NCI-H510A (cell line): ENCODE measurements at places on chromosomes 2 and 18.

- DNase-seq, result no peak
These were observed 321.5 kb upstream of the NT5C1B start for GRCh38 chr2:18910843-18911242.

DNA sequence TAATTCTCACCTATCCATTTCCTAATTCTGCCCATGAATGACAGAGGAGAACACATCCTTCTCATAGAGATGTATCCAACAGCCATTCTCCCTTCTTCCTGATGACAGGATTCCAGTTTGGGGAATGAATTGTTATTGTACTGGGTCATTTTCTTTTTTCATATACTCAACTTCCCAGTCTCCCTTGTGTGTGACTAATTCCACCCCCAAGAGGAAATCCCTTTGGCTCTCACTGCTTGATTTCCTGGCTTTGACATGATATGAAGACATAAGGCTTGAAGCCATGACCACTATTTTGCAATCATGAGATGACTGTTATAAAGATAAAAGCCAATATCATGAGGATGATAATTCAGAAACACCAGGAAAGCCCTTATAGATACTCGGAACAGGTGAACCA is 384.7 kb upstream of the ACVR2A start:
- DNase-seq, result no peak

GRCh38 chr2:16607301-16607700 is 58.3 kb downstream of the CYRIA start:
- no peak for DNase-seq

- DNase-seq, result no peak
These were observed 555.0 kb upstream of the TMEFF2 start for GRCh38 chr2:192749611-192750200.

- no peak for DNase-seq
These were observed 933.6 kb upstream of the FANCL start for GRCh38 chr2:59174536-59175243.

GRCh38 chr2:10909050-10909995 is 2.4 kb upstream of the KCNF1 start:
- no peak for DNase-seq

DNA sequence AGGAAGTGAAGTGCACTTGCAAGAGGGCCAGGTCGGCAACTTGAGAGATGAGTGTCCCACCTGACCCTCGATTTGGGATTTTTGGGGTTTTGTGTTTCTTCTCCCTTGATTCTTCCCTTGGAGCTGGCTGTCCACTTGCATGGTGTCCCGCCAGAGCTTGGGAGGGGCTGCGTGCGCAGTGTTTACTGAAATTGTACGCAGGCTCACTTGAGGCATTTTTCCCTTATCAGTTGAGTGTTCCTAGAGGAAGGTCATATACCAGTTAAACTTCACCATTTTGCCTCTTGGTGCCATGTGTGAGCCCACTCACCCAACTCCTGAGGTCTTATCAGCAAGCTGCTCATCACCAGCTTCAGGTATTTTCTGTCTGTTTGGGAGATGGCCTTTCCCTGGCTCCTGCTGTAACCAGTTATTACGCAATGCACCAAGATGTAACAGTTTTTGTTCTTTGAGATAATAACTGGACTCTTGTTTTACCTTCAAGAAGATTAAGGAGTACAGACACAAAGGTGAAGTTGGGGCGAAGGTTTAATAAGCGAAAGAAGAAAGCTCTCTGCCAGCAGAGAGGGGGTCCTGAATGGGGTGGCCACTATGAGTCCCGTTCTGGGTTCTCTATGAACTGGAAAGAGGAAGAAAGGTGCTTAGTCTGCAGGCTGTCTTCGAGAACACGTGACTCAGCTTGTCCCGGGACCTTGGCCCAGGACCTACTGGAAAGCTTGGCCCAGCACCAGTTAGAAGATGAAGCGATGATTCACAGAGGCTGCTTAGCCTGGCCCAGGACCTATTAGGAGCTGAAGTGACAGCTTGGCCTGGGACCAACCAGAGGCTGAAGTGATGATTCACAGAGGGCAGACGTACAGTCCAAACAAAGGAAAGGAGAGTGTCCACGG is 21.5 kb upstream of the TXNL4A start:
- DNase-seq, result no peak

GRCh38 chr2:44237221-44237620 is 38.1 kb upstream of the SLC3A1 start:
- no peak for DNase-seq

GRCh38 chr2:206520450-206520849 is 77.1 kb downstream of the ADAM23 start:
- no peak for DNase-seq

DNA sequence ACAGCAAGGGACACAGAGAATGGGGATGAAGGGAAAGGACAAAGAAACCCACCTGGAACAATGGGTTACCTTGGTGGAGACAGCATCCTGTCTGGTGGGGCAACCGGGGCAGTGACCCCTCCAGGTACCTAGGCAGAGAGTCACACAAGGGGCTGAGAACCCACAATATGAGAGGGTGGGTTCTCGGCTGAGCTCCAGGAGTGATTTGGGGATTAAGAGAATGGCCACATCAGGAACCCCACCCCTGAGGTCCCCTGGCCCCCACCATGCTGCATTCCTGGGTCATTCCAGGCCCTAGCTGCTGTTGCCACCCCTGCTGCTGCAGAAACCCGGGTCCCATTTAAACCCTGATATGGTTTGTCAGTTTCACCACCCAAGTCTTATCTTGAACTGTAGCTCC is 172.3 kb downstream of the RTP5 start:
- no peak for DNase-seq

- DNase-seq, result no peak
These were observed 31.4 kb downstream of the COLEC11 start for GRCh38 chr2:3626118-3626811.

DNA sequence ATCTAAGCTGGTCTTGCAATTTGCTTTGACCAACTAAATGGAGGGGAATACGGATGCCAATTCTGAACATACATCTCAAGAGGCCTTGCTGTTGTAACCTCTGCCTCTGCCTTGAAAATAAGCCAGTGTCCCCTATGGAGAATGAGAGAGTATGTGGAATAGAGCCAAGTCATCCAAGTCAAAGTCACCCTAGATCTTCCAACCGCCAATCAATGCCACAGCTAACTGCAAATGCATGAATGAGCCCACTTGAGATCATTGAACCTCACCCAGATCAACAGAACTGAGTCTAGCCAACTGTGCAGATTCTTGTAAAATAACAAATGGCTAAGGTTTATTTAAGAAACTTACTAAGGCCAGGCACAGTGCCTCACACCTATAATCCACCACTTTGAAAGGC is 139.8 kb upstream of the TANK start:
- no peak for DNase-seq

- DNase-seq, result no peak
These were observed 31.6 kb downstream of the MARCO start for GRCh38 chr2:118973542-118973951.

- DNase-seq, result no peak
These were observed 27.2 kb upstream of the C1D start for GRCh38 chr2:68089961-68090360.

DNA sequence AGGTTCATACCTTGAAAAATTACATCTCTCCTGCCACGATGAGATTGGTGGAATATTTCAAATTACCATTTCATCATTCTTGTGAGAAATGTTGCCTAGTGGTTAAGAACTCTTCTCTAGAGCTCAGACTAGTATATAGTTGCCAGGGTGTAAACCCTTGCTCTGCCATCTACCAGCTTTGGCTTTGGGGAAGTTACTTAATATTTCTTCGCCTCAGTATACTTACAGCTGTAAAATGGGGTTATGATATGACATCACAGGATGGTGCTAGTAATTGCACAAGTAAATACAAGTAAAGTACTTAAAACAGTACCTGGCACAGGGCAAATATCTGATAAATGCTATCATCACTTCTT is 1.5 kb downstream of the SPOPL start:
- DNase-seq, result no peak

DNA sequence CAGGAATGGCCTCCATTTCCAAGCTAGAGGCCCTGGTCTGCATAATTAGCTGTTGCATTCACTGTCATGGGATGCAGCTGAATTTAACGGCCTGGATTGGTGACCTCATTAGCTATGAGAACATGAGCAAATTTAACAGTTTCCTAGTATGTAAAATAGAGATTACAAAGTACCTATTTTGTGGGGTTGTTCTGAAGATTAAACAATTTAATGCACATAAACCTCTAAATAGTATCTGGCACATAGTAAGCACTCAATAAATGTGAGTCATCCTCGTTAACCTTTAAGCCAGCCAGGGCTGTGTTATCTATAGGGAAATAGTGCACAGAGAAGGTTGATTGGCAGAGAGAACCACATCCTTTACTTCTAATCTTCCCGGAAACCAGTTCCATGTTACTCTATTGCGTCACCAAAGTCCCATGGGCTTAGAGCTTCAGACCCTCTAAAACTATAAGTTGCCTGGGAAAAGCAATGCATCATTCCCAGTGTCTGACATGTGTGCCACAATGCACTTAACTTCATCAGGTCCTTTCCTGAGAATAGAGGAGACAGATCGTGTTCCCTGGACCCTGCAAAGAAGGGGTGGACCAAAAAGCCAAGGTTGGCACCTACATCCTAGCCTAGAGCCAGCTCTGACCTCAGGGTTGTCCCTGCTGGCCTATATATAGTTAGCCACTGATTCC is 196.5 kb downstream of the LNPK start:
- DNase-seq, result no peak

DNA sequence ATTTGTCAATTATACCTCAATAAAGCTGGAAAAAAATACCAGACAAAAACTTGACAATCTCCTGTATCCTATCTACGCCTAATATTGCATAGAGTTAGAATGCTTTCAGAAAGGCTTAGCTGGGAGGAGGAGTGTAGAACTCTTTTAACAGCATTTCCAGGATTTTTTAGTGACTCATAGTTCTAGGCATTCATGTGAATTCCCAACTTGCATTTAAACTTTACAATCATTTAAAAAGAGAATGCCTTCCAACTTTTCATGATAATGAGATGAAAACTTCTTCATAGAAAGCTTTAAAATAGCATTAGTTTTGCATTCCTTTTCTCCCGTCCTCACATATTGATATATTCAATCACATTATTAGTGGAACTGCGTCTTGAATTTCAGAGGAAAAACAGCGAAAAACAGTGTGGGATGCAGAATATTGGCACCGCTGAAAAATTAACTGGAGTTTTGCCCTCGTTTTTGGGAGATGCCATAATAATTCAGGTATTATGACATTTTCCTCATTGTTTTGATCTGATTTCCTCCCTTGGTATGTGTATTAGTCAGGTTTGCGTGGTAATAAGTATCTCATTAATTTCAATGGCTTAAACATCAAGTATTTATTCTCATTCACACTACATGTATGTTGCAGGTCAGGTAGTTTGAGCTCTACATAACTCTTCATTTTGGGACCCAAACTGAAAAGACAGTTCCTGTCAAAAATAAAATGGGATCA is 293.2 kb upstream of the FIGN start:
- no peak for DNase-seq

- no peak for DNase-seq
These were observed 1.4 kb downstream of the ZBTB14 start for GRCh38 chr18:5294113-5294456.

DNA sequence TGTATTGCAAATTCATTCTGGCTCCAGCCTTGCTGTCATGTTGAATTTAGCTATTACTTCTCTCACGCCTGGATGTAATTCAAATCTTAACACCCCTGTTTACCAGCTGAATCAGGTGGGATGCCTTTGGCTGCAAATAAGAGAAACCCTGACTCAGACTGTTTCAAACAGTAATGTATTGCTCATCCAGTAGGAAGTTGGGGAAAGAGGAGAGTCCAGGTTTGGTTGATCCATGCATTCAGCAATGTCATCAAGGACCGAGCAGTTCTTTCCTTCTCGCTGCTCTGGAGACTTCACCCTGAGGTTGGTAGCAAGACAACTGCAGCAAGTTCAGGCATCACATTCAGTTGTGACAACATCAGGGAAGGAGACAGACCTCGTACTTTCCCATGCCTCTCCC is 6.4 kb upstream of the DARS1 start:
- DNase-seq, result no peak

DNA sequence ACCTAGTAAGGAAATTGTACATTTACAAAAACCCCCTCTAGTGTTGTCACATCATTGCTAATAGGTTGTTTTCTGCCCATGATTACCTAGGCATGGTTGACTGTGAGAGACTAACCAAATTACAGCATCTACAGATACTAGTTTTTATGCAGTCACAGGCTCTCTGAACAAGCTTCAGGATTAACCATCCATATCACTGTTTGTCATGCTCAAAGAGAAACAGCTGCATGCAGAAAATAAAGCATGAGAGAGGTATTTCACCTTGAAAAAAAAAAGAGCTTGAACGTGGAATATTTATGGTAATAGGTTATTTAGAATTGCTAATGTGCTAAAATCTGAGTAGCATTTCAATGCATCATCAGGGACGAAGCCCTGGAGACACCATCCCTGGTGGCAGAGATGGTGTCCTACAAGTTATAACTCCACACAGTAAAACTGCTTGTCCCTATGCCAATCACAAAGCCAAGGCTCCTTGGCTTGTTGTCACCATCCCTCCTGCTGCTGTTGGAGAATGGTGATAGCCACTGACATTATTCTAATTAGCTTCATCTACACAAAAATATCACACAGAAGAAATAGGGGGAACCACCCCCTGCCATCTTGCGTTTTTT is 5.4 kb downstream of the NEB start:
- DNase-seq, result no peak

DNA sequence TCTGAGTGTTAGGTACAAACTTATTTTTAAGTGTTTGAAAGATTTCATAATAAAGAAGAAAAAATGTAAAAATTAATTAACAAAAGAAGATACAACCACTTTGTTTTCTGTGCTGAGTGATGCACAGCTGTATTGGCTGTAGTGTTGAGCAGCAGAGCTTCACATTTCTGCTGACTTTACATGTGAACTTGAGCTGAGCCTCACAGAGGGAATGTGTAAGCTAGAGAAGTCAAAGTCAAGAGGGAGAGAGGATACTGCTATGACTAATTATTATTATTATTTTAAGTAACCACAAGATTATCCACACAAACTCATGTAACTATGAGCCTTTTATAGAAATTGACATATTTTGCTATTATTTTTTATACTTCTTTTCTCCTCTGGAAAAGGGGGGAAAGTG is 159.1 kb upstream of the ZSWIM2 start:
- DNase-seq, result no peak

DNA sequence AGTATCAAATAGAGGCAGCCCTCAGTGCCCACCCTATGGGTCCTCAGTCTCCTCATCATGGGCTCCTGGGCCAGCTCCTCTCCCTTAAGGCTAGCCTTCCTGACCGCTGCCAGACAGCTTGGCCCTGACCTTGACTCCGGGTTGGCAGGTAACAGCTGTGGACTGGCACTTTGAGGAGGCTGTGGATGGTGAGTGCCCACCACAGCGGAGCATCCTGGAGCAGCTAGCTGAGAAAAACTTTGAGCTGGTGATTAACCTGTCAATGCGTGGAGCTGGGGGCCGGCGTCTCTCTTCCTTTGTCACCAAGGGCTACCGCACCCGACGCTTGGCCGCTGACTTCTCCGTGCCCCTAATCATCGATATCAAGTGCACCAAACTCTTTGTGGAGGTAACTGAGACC is 19.0 kb downstream of the CAD start:
- DNase-seq, result no peak

DNA sequence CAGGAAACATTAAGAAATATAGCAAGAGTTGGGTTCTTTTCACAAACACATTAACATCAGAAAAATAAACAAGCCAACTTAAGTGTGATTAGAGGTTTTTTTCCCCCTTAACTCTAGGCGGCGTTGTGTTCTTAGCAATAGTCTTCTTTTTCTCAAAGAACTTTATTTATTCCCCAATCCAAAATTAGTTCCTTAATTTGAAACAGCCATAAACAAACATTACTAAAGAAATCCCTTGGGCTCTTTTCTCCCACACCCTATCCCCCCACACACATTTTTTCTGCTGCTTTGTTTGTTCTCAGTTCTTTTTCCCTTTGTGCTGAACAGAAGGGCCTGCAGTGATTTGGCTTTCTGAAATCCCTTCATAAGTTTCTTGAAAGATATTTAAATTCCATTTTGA is 13.2 kb upstream of the MYO1B start:
- DNase-seq, result no peak
